Activated T-helper 17 cell treated with anti-CD3 and anti-CD28 coated beads, Interleukin-2, amount 50 U/mL, for 72 hours (primary cell): ENCODE measurements at places on chromosomes 1 and 21.

DNA sequence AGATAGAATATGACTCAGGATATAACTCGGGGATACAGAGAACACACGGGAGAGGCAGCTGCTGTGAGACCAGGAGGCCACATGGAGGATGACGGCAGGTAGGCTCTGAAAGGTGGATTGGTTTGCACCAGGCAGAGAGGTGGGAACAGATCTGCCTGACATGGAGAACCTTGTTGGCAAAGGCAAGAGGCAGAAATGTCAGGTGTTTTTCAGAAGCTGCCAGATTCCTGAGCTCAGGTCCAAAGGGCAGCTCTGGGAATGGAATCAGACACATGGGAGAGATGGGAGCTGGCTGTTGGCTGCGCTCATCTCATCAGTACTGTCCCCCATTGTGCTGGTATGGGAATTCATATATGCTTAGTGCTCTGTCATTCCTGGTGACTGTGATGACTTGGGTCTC is 19.2 kb downstream of the SYT6 start:
- H3K27me3 ChIP-seq = peaks cover 14% of the 10 kb centered on the region
- no peak for ATAC-seq
- H3K4me3 ChIP-seq = no peak overlapping the region
- no peak overlapping the region for H3K27ac ChIP-seq

DNA sequence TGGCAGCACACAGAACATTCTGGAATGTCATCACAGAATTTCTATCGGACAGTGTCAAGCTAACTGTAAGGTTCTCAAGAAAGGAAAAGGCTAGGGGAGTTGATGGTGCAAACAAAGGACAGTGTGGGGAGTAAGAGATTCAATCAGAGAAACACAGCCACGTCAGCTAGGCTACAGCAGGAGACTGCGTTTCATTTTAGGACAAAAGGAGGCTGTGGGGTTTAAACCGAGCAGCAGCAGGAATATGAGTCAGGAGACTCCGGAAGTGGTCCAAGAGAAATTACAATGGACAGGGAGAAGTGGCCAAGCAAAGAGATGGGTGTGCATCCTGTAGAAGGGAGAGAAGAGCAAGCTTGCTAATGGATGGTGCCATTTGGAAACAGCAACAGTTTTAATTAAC is 37.4 kb upstream of the C1orf198 start:
- no peaks in the 10 kb centered on the region for H3K4me1 ChIP-seq
- no peaks in the 10 kb centered on the region for H3K27me3 ChIP-seq
- H3K4me3 ChIP-seq = no peak overlapping the region
- no peak overlapping the region for H3K27ac ChIP-seq
- peaks cover 73% of the 10 kb centered on the region for H3K36me3 ChIP-seq
- ATAC-seq = no peak

- H3K4me3 ChIP-seq = peak overlapping the region; percentile 77
- H3K4me1 ChIP-seq = peaks cover 49% of the 10 kb centered on the region
- peak overlapping the region; percentile 95 for H3K27ac ChIP-seq
- no peaks in the 10 kb centered on the region for H3K36me3 ChIP-seq
Observed at GRCh38 chr1:116503546-116504307, 67.1 kb downstream of the CD58 start.

DNA sequence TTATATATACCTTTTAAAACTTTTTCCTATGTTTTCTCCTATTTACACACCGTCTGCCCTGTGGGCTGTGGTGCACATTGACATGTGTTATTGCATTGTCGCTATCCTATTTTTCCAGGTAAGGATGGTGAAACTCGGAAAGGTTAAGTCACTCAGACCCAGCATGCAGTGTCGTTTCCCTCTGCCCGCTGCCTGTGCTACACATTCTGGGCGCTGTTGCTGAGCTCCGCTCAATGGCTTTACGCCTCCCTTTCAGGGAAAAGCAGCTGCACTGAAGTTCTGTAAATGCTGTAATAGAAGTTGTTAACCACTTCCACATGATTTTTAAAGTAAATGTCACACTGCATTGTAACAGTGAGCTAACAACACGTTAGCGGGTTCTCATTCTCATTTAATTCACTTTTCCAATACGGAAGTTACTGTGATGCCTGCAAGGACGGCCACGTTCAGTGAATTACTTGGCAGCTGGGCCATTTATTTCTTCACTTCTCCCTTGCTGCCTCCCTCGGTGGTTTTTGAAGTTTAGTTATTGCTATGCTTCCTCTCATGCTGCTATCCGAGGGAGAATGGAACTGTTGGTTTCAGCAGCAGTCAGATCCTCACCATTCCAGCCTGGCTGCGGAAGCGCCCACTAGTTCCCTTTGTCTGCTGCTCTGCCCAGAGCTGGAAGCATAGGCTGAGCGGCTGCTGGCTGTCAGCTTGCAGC is 288.7 kb downstream of the SPATA17 start:
- H3K27me3 ChIP-seq = peaks cover 9% of the 10 kb centered on the region
- no peak overlapping the region for H3K4me3 ChIP-seq
- no peak overlapping the region for H3K27ac ChIP-seq
- H3K36me3 ChIP-seq = no peaks in the 10 kb centered on the region
- ATAC-seq = no peak

DNA sequence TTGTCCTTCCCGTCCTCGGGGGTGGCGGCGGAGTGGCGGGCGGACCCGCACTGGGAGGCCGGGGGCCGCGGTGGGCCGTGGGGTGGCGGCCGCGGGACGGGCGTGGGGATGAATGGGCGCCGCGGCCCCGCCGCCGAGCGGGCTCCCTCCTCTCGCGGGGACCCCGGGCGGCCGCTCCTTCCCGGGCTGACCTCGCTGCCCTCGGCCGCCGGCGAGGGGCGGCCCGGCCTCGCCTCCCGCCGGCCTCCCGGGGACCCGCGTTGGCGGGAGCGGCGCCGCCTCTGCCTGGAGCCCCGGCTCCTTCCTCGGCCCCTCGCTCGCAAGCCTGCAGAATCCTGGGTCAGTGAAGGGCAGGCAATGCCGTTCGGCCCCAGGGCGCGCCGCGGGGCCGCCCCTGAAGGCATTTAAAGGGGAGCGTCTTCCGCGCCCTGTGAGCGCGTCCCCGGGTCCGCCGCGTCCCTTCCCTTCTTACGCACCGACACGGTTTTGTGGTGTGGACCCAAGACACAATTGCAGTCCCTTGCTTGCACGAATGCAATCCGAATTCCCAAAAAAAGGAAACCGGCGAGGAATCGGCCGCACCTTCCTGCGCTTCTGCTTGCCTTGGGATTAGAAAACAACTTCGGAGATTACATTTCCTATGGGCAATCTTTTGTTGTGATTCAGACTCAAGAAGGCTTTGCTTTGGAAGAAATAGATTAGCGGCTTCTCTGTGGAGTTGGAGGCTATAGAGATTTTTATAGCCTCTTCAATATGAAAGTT is 776 bp downstream of the ITSN1 start:
- peak overlapping the region; percentile 30 for H3K27ac ChIP-seq
- H3K36me3 ChIP-seq = no peaks in the 10 kb centered on the region
- H3K4me3 ChIP-seq = peak overlapping the region; percentile 86
- H3K27me3 ChIP-seq = peaks cover 6% of the 10 kb centered on the region
- peaks cover 6% of the 10 kb centered on the region for H3K4me1 ChIP-seq

- H3K36me3 ChIP-seq = no peaks in the 10 kb centered on the region
- peak; percentile 90 for ATAC-seq
- H3K27ac ChIP-seq = no peak overlapping the region
- peaks cover 5% of the 10 kb centered on the region for H3K4me1 ChIP-seq
- no peak overlapping the region for H3K4me3 ChIP-seq
Observed at GRCh38 chr1:171644805-171645483, 7.5 kb downstream of the MYOC start.

GRCh38 chr1:221488550-221488949 is 253.3 kb downstream of the DUSP10 start:
- no peak overlapping the region for H3K27ac ChIP-seq
- H3K4me1 ChIP-seq = no peaks in the 10 kb centered on the region
- no peaks in the 10 kb centered on the region for H3K36me3 ChIP-seq
- H3K27me3 ChIP-seq = no peaks in the 10 kb centered on the region
- no peak overlapping the region for H3K4me3 ChIP-seq

GRCh38 chr1:10210841-10211804 is 753 bp downstream of the KIF1B start:
- ATAC-seq = no peak
- H3K36me3 ChIP-seq = no peaks in the 10 kb centered on the region
- H3K27me3 ChIP-seq = no peaks in the 10 kb centered on the region
- peak overlapping the region; percentile 70 for H3K27ac ChIP-seq
- peaks cover 19% of the 10 kb centered on the region for H3K4me1 ChIP-seq

GRCh38 chr1:160214481-160215140 is 9.4 kb downstream of the PEA15 start:
- peak overlapping the region; percentile 55 for H3K27ac ChIP-seq
- no peaks in the 10 kb centered on the region for H3K27me3 ChIP-seq
- H3K4me1 ChIP-seq = peaks cover 14% of the 10 kb centered on the region
- H3K4me3 ChIP-seq = no peak overlapping the region
- ATAC-seq = no peak
- H3K36me3 ChIP-seq = peaks cover 66% of the 10 kb centered on the region
